ENCODE measurements at places on chromosomes 16 and 17.

DNA sequence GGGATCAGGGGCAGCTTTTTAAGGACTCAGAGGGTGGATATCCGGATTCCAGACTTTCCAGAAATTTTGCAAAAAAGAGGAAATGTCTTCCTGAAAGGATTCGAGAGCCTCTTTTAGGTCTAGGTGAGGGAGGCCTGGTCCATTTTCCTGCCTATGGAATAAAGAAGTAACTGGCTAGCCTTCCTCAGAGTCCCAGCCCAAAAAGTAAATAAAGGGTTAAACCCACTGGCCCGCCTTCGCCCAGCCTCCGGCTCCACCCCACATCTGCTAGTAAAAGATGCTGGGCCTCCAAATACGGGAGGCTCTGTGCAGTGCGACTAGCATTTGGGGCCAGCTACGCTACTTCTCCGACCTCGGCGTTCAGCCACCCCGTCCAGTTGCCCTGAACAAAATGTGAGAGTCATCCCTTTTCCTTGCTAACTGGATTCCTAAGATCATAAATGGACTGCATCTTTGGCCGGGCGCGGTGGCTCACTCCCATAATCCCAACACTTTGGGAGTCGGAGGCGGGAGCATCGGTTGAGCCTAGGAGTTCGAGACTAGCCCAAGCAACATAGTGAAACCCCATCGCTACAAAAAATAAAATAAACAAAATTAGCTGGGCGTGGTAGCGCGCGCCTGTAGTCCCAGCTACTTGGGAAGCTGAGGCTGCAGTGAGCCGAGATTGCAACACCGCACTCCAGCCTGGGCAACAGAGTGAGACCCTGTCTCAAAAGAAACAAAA is 824 bp upstream of the MPP2 start:
- DNase-seq = peak; percentile 56

DNA sequence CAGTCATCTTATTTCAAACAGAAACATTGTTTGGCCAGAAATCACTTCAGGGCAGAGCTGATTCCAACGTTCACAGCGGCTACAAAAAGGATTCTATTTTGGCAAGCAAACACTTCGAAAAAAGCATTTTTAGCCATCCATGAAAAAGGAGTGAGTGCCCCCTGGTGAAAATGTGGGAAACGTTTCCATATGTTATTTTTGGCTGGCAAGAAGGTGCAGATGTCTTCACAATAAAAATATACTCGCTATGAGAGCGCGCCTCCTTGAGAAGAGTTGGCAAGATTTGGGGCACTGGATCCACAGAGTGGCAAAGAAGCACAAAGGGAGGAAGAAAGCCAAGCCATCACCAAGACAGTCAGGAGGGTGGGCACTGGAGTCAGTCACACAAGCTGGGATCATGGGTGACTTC is 191.1 kb downstream of the CHD9NB start:
- DNase-seq = no peak

GRCh38 chr17:17041018-17041521 is 1.2 kb upstream of the MPRIP start:
- no peak for DNase-seq

DNA sequence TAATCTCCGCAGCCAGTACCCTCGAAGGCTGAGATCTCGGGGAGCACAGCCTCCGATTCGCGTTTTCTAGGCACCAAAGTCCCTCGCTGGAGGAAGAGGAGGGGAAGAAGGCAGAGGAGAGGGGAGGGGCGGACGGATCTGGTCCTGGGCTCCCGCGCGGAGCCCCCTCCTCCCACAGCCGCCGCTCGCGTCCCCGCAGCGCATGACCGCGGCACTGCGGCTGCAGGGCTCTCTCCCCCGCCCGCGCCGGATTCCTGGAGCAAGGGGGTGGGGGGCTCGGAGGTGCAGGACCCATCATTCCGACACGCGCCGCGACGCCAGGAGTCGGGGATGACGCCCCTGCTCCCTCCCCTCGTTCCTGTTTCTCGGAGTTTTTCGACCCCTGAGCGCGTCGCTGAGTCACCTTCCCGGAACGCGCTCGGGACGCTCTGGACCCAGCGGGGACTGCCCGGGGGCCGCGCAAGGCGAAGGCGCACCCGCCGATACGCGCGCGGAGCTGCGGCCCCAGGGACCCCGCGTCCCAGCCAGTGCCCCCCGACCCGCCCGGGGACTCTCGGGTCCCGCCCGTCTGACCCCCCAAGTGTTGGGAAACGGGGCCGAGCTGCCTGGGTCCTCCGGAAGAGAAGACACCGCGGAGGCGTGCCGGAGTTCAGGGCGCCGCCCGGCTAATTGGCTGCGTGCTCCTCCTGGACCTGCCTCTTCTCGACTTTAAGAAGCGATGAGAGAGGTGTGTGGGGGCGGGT is 1.4 kb upstream of the SPHK1 start:
- peak; percentile 61 for DNase-seq

GRCh38 chr16:15876503-15876902 is 11.9 kb downstream of the CEP20 start:
- no peak for DNase-seq

DNA sequence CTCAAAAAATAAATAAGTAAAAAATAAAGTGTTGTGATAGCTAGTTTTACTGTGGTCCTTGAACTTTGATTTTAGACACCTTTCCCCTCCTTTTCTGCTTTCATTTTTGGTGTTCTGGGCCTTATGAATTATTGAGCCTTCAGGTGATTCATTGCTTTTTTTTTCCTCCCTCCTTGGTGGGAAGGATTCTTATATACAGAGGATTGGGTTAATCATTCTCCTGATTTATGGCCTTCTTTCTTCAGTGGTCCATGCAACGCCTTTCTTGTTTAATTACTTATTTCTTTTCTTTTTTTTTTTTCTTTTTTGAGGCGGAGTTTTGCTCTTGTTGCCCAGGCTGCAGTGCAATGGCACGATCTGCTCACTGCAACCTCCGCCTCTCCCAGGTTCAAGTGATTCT is 8.0 kb upstream of the MYL4 start:
- DNase-seq = no peak

GRCh38 chr16:67050796-67051195 is 21.8 kb downstream of the CBFB start:
- no peak for DNase-seq

- no peak for DNase-seq
These were observed 95.6 kb downstream of the SMG6 start for GRCh38 chr17:2207815-2208515.

- no peak for DNase-seq
These were observed 7.4 kb upstream of the VAC14 start for GRCh38 chr16:70808371-70808770.

DNA sequence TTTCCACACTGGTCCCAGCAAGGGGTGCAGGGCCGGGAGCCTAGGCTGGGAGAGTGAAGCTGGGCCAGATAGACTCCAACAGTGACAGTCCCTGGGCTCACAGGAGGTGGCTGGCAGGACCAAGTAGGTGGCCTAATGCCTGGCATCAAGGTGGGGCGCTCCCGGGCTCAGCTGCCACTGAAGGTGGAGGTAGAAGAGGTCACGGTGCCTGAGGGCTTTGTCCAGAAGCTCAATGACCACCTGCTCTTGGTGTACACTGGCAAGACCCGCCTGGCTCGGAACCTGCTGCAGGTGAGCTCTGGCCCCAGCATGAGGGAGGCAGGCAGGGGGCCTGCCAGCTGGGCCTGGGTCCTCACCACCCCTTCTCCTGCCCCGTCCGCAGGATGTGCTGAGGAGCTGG is 23.8 kb downstream of the FCSK start:
- no peak for DNase-seq

- DNase-seq = no peak
These were observed 89.3 kb upstream of the NKD1 start for GRCh38 chr16:50458667-50459495.

DNA sequence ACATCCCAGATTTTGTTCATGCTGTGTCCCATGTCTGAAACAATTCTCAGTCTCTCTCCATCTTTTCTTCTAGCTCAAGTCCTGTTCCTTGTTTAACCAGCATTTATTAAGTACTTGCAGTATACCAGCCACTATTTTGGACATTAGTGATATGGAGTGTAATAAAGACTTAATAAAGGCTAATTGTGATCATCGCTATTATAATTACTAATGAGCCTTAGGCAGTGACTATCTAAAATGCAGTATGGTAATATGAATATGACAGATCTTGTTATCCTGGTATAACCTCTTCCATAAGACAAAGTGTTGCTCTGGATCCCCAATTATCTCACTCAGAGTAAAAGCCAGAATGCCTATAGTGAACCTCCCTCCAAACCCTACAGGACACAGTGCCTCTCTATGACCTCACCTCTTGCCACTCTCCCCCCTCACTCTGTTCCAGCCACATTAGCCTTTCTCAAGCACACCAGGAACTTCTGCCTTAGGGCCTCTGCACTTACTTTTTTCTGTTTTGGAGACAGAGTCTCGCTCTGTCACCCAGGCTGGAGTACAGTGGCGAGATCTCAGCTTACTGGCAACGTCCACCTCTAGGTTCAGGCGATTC is 1.8 kb upstream of the FLOT2 start:
- no peak for DNase-seq

DNA sequence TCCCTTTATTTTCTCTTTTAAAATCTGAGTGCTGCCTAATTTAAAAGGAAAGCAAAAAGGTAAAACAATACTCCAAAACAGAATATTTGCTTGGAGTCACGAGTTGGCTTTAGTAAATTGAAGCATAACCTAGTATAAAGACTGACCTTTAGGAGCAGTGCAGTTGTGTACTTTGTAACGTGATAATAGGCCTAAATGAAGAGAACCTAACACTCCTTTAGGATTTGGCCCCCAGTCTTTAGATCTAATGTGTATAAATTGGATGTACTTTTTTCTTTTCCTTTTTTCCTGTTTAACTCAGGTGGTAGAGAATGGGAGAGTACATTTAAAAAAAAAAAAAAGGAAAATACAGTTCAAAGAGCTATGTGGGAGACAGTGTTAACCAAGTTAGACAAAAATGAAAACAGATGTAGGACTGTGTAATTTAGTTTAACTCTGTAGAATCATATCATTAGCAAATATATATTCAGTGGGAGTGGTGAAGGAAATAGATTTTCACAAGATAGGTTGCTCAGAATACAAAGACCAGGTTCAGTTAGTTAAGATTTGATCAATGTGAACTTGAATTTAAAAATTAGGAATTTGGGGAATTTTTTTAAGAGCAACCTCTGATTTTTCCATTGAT is 16.8 kb downstream of the CPD start:
- no peak for DNase-seq

DNA sequence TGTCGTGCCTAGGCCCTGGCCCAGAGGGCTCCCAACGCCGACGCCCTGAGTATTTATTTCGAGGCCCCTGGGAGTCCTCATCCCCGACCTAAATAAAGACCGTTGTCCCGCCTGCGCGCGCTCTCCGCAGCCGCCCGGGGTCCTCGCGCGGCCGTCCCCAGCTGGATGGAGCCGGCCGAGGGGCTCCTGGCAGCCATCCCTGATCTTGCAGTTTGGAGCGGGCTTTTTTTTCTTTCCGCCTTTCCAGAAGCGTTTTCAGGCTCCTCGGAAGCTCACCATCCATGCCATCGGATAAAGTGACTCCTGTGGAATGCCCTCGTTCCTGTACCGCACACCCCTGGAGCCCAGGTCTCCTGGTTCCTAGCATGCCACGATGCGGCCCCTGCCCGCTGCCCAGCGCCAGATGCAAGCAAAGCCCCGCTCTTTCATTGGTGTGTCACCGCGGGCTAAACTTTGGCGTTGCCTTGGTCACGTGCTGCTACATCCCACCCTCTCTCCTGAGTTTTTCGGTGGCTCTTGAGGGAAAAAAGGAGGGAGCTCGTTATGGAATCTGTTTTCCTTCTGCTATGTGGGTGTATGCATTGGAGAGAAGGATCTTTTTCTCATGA is 716 bp downstream of the TMEM94 start:
- peak; percentile 17 for DNase-seq

DNA sequence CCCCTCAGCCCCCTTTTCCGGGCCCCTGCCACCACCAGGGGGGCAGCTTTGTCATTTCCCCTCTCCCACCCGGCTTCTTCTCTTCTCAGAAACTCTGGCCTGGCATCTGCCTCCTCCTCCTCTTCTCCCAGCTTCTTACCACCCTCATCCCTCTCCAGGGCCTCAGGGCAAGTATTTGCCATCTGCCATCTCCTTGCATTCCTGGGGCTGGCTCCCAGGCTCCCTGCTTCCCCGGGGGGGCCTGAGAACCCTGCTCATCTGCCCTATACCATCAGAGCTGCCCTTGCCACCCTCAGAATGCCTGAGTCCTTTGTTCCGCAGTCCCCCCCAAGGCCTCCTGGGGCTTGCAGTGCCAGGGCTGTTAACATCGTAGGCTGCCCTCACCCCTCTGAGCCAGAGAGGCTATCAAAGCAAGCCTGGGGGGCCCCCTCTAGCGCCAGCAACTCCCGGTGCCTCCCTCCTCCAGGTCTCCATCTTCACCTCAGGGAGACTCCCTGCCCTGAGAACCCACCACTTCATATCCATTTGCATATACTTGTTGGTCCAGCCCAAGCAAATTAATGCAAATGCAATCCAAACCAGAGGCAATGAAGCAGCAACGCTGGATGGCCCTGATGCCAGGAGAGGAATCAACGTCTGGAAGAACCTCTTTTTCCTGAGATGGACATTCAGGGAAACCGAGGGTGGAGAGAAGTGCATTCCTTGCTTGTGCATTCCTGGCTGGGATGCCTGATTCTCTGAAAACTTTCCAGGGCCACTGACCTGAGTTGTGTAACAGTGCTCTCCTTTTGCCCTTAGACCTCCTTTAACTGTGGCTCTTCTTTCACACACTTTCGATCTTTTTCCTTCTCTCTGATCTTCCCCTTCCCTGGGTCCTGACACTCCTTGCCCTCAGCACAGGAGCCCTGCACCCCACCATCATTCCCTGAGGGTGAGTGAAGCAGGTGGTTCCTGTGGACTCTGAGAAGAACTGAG is 20.7 kb upstream of the SP2 start:
- DNase-seq = no peak

GRCh38 chr16:706189-707061 is 824 bp upstream of the FBXL16 start:
- no peak for DNase-seq

DNA sequence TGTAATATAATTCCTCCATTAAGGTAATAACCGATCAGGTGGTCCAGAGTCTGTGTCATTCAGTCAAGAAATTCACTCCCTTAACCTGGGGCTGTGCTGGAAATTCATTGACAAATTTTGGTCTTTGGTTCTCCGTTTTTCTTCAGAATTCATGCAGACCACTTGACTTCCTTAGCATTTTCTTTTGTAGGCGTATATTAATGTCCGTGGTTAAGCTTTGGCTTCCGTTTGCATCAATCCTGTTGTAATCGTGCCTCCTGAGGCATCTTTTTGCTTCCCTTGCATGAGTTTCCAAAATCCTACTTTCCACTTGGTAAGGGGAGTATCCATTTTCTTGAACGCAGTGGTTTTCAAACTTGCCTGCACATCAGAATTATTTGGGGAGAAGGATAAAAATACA is 9.0 kb downstream of the LRRC37B start:
- DNase-seq = no peak

GRCh38 chr17:80850817-80851216 is 140.8 kb upstream of the CHMP6 start:
- DNase-seq = no peak

GRCh38 chr17:77687921-77688320 is 270.6 kb upstream of the TNRC6C start:
- DNase-seq = no peak

GRCh38 chr17:79797492-79798298 is 818 bp upstream of the CBX8 start:
- no peak for DNase-seq
